AG20443 (cell line): ENCODE measurements at places on chromosomes 11 and 22.

DNA sequence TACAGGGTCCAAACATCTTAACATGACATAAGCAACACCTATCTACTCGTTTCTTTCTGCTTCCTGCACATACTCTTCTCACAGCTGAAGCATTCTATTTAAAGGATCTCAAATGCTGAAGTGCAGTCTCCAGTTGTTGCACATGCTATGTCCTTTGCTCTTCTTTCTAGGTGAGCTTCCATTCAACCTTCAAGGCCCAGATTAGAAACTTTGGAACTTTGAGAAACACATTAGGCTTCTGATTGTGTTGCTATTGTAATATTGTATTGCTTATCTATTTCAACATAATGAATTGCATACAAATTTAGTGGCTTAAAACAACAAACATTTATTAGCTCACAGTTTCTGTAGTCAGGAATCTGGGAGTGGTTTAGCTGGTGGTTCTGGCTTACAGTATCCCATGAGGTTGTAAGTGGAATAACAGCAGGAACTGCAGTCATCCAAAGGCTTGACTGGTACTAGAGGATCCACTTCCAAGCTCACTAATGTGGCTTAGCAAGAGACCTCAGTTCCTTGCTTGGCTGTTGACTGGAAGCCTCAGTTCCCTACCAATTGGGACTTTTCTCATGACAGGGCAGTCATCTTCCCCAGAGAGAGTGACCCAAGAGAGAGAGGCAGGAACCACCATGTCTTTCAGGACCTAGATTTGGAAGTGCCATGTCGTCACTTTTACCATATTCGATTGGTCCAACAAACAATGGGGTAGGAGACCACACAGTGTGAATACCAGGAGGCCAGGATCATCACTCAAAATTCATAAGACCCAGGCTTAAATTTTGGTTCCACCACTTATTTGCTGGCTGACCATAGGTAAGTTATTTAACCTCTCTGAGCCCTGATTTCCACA, 27.2 kb upstream of the RASSF10 start:
- peak; percentile 50 for DNase-seq

DNA sequence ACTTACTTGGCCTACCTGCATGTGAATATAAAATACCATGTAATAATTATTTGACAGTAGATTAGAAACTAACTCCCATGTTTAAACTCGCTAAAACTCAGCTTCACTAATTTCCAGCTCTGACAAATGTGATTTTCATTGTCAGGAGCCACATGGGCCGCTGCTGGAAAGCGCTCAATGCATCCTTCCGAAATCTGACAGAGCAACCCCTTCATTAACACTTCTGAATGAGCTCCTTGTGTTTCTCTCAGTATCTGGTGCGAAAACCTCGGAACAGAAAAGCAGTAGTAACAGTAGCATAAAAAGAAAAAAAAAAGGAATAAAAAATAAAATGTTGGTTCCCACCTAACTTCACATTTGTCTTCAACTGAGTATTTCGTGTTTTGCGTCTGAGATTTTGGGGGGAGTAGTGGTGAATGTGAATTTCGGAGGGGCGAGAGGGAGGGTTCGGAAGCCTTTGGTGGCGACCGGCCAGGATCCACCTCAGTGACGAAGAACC, 710 bp downstream of the MTCH2 start:
- DNase-seq: no peak

DNA sequence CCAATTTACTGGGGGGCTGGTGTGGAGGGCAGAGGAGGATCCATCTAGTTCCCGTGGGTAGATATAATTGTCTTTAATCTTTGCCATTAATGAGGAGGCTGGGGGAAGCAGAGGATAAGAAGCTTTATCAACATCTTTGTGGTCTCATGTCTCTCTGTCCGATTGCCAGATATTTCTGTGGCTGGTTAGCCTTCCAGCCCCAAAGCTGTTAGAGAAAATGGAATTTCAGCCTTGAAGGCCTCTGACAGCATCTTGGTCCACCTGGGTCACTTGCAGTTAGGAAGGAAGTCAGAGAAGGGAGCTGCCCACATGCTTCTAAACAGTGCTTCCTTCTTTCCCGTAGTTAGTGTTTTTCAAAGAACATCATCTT, 56.9 kb downstream of the ABTB2 start:
- no peak for DNase-seq

DNA sequence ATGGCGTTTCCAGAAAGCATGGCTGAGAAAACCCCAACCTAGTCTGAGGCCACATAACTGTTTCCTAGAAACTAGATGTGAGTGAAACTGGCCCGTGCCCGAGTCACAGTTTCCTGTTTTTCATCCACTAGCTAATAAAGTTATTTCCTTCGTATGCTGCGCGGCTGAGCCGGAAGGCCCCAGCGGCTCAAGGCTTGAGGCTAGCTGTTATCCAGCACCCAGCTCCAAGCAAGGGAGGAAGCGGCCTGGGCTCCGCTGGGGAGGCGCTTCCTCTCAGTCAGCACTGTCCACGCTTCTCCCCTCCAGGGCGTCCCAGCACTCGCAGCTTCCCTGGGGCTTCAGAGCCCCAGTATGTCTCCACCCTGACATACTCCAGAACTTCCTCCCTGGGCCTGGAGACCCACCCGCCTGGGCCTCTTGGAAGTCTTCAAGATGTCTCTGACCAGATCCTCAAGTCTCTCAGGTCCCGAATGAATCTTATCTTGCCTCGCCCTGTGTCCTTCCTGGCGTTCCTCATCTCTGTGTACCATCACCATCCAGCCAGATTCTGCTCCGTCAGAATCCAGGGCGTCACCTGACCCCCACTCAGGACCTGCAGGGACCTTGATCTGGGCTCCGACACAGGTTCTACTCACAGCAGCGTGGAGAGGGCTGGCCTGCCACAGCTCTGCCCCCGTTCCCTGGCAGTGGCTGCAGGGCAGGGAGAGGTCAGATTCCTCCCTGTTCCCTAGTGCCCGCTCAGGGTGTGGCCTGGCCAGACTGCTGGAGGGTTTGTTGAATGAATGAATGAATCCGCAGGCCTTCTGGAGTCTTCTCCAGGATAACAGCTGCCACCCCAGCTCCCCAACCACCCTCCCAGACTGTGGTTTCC, 81.9 kb downstream of the LRRC32 start:
- no peak for DNase-seq

- DNase-seq: no peak
These were observed 82.0 kb upstream of the ARHGAP32 start for GRCh38 chr11:129273944-129274711.

- no peak for DNase-seq
These were observed 25.1 kb downstream of the CACNG2 start for GRCh38 chr22:36678477-36678876.

- DNase-seq: no peak
These were observed 322.9 kb upstream of the ZC3H12C start for GRCh38 chr11:109770323-109770722.

- no peak for DNase-seq
These were observed 245.8 kb downstream of the CSNK2A3 start for GRCh38 chr11:11107076-11107723.

- DNase-seq: no peak
These were observed 14.2 kb upstream of the CCDC89 start for GRCh38 chr11:85699957-85700741.

DNA sequence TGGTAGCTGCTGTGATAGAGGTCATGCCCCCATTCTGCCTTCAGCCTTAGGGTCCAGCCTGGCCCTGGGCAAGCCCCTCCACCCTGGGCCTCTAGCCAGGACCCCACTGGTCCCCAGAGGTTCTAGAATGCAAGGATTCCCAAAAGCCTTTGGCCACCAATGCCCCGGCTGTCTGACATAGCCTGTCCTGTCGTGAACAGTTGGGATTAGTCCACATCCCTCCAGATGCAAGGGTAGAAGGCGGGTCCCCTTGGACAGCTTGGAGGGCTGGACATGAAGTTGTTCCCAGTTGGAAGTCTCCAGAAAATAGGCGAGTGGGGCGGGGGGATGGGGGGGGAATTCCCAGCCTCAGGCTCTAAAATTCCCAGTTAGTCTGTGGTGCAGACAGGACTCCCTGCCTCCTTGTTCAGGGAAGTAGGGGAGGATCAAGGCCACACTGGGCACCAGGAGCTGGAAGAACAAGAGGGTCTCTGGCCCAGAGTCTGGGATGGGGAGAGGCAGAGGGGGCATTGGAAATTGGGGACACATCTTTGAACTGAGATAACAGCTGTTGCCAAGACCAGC, 5.2 kb upstream of the ADORA2A start:
- no peak for DNase-seq

DNA sequence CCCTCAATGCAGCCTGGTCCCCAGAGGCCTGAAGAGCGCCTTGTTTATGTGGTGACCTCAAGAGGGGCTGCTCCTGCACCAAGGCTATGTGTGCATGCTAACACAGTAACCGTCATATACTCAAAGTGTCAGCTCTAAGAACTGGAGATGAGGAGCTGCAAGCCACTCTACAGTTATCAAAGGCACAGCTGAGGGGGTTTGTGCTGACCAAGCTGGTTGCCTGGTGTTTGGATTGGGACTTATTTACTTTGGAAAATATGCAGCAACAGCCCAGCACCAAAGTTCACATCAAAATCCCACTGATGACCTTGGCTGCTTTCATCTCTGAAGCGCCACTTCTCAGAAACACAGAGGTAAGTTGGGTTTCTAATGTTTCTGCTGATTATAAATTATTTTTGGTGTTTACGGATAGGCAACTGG, at the start of gene SERPIND1:
Gene SERPIND1 (plus strand): TSS at position 321 of the 420 bp plus-strand sequence. CDS start 5,200 bp downstream, outside the sequence.
- no peak for DNase-seq

DNA sequence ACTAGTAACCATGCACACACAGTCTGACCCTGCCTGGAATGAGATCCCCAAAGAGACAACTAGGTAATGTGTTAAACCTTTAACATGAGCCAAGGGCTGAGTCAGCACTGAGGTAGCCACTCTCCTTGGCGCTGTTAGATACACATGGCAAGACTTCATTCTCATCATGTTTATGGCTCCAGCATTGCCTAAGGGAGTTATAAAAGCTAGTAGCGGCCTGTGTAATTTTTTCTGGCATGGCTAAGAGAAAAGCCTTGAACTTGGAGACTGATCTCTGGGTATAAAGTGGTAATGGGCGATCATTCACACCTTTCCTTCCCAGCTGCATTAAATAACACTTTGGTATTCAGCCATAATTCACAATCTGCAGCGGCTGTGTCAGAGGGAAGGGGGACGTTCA, 779.7 kb upstream of the LRRC4C start:
- DNase-seq: peak; percentile 58

- DNase-seq: peak; percentile 12
These were observed 298.4 kb upstream of the PDGFD start for GRCh38 chr11:104462341-104462740.

GRCh38 chr11:93850594-93851018, at the start of gene VSTM5:
VSTM5 (minus strand) TSS chr11:93850618; CDS start chr11:93850502, 116 bp downstream.
- no peak for DNase-seq

DNA sequence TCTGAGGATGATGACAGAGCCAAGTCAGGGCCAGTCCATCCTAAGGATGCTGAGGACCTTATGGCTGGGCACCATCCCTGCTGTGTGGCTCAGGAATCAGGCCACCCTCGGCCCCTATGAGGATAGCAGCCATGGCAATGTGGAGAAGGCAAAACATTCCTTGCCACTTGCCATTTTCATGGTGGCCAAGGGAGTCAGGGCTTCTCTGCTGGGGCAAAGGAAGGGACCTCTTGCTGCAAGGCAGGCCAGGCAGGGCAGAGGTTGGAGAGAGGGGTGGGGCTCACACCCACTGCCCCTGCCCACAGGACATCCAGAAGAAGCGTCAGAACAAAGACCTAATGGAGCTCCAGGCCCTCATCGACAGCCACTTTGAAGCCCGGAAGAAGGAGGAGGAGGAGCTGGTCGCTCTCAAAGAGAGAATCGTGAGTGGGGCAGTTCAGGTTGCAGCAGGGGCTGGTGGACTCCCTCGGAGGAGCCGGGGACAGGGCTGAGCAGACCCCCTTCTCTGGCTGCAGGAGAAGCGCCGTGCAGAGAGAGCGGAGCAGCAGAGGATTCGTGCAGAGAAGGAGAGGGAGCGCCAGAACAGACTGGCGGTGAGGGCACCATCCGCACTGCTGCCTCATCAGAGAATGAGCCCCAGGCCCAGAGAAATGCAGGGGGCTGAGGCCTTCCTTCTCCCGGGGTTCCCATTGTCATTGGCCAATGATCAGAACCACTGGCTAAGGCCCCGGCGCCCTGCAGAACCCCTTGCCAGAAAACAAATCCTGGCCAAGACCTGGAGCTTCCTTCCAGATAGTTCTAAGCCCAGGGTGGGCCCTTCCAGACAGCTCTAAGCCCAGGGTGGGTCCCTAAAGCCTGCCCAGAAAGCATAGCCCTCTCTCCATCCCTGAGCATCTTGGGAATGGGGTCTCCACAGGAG, 13.5 kb upstream of the MRPL23 start:
- no peak for DNase-seq

DNA sequence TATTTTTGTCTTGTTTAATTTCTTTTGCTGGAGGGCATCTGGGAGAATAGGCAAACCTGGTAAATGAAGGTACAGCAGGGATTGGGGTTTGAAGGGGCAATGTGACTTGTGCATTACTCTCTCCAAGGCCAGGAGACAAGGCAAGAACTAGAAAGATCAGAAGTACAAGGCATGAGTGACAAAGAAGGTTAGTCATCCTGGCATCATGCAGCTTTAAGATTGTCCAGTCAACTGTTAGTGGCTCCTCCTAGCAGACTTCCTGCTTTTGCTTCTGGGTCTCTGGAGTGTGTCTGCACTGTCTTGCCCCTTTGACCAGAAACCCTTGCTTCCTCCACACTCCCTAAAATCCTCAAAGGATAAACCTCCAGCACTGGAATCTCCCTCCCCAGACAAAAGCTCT, 27.2 kb upstream of the GLYATL1 start:
- no peak for DNase-seq

DNA sequence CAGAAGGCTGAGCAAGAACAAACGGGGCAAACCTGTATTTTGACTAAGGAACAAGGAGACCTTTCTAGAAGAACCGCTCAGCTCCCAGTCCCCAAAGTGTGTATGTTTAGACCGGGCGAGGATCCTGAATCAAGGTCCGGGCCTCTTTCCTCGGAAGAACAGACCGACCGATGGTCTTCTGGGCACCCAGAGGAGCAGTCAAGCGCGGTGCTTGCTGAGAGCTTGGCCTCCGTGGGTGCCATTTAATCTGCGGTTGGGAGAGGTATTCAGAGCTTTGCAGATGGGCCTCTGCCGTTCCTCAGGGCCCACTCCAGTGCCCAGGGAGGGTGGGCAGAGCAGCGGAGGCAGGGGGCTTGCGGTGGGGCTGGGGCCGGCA, 26.5 kb upstream of the ATXN10 start:
- DNase-seq: no peak

- no peak for DNase-seq
These were observed 3.1 kb upstream of the SH3BP1 start for GRCh38 chr22:37636186-37636948.

GRCh38 chr11:73982990-73983740, 522 bp upstream of the UCP2 start:
- peak; percentile 98 for DNase-seq

DNA sequence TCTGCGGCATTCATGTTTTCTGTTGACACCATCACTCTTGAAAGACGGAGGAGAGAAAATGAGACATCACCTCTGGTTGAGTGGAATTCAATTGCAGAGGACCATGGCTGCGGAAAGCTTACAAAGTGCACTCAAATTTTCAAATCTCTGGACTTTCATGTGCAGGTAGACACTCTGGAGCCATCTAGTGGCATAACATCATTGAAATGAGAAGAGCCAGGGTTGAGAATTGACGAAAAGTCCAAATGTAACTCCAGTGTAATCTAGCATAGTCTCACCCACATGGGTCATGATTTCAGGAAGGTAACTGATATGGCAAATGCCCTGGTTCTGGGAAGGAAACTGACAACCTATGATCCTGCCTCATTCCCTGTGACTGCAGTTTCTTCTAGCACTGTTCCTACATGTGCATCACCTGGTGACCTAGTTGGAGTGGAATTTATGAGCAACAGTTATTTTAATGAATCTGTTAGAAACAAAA, 687.8 kb downstream of the KCNA4 start:
- DNase-seq: peak; percentile 47
